NCI-H526 treated with DMSO at 0.1 percent for 48 hours (cell line): ENCODE measurements at places on chromosomes 13 and 19.
A peak's percentile ranks its signal among the peaks of the same experiment; 100 is the strongest.

- DNase-seq: no peak
Observed at GRCh38 chr13:30355384-30355699, 48.0 kb upstream of the KATNAL1 start.

DNA sequence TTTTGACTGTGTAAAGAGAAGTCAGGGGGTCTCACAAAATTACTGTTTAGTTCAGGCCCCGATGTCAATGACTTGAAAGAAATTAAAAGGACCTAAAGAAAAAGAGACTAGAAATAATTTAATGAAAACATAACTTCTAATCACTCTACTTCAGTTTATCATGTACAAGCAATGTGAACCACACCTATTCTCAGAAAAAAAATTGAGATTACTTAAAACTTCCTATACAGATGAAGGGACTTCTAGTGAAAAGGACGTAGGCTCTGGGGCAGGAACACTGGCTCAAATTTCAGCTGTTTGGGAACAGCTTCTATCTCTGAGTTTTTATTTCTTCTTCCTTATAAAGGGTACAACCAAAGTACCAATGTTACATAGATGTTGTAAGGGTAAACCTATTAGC, 38.0 kb downstream of the TPT1 start:
- no peak for DNase-seq

GRCh38 chr13:98992355-98992754, 14.5 kb upstream of the DOCK9 start:
- DNase-seq: no peak

GRCh38 chr19:51367255-51367564, 1.0 kb upstream of the ETFB start:
- no peak for DNase-seq

DNA sequence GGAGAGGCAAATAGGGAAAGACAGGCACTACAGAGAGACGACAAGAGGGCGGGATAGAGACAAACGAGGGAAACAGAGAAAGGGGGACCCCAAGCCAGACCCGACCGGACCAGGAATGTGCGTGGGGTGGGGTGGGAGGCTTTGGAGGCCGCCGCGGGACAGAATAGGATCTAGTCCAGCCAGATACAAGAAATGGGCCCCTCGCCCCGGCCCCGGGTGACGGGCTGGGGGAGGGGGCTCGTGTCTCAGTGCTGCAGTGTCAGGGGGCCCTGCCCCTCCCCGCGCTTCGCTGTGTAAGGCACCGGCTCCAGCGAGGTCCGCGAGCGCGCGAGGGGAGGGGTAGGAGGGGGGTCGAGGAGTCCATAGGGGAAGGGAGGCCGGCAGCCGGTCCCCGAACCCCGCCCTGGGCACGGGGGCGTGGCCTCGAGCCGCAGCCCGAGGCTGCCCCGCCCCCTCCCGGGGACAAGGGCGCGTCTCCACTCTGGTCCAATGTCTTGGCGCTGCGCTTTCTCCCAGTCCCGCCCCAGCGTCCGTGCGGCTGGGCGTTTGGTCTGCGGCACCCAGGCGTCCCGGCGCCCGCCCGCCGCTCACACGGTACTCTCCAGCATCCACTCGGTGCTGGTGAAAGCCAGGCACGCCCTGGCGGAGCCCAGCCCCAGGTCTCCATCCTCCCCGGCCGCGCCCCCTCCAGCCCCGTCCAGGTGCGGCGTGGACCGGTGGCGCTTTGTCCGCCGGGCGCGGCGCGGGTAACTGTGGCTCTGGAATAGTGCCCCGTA, 11.0 kb downstream of the IFNL1 start:
- DNase-seq: peak; percentile 29
